ENCODE measurements at places on chromosomes 5 and 9. TPM values are rescaled to one million over a fixed set of nuclear protein-coding genes. Genes with fewer than 3 reads are reported as not detected.

TRIM41 gene
- 8.5 TPM for total RNA-seq

DPYSL3 gene
- total RNA-seq, result 46.0 TPM

RASGRF2 gene
- total RNA-seq, result 6.6 TPM

CCNJL gene
- 0.17 TPM for total RNA-seq

SHB gene
- 5.3 TPM for total RNA-seq

ALDH1A1 gene
- total RNA-seq, result 121 TPM

DMRT3 gene
- total RNA-seq, result 0.34 TPM

OBP2A gene
- not detected for total RNA-seq

TMEM232 gene
- total RNA-seq, result 3.4 TPM

SLC12A7 gene
- 21.4 TPM for total RNA-seq

TAF11L10 gene
- not detected for total RNA-seq

IL13 gene
- total RNA-seq, result not detected
